ENCODE measurements at places on chromosomes 4 and X. TPM values are rescaled to one million over a fixed set of nuclear protein-coding genes. Genes with fewer than 3 reads are reported as not detected.
A peak's percentile ranks its signal among the peaks of the same experiment; 100 is the strongest.

ARHGAP10 gene
- 9.4 TPM for total RNA-seq

RNF212 gene
- total RNA-seq, result not detected

COL4A6 gene
- total RNA-seq, result 1.5 TPM

GRCh38 chrX:40470830-40471429 is 109.8 kb upstream of the ATP6AP2 start:
- DNase-seq, result no peak

PIM2 gene
- total RNA-seq, result 6.6 TPM

DNA sequence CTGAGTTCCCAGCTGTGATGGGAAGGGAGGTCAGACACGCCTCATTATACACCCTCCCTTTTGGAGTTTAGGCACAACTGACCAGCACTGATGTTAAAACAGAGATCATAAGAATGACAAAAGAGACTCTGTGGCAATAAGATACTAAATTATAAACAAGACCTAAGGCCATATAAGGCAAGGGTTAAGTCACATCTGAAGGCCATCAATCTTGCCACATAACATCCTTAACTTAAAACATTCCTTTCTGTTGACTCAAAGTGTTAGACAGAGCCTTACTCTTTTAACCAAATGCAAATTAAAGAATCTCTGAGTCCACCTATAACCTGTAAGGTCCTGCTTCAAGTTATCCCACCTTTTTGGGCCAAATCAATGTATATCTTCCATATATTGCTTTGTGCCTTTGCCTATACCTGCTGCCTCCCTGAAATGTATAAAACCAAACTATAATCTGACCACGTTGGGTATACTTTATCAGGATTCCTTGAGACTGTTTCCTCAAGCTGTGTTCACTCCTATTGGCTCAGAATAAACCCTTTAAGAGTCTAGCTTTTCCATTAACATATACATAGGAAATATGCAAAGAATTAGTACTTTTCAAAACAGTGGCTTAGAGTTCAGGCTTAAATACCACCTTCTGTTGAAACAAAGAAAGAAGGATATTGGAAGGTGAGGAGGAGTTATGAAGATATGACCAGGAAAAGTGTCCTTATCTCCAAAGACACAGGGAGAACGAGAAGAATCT is 214.4 kb upstream of the PPP1R2C start:
- no peak for DNase-seq

DNA sequence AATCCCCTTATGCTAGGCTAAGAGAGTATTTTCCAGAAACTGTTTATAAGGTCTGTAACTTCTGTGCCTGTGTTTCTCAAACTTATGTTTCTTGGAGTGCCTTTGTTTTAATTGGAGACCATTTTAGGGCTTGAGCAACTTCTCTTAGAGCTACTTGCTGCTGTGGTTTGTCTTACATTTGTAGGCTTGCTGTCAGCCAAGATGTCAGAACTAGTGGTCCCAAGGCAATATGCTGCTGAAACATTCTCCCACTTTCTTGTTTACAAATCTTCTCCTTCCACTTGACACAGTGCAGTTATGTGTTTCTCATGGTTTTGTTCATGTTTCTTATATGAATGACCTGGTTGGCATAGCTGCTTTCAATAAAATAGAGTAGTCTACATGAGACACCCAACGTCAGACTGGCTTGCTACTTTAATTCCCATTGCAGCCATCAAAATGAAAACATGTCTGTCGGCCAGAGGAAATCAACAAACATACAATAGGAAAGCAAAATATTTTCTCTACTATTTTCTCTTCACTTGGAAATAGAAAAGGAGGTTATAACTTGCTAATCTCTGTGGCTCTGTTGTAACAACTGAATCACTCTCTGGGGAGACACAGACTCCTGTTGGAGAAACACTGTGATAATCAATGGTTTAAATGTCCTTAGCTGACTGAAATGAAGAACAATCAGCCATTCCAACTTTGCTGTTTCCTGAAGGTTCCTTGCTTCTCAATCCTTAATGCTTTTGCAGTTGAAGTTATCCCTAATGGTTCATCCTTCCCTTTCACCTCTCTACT is 426.4 kb downstream of the PDGFC start:
- no peak for DNase-seq

GRCh38 chr4:74724979-74725378 is 69.3 kb downstream of the BTC start:
- DNase-seq, result no peak

HTR2C gene
- total RNA-seq, result 0.86 TPM

DNA sequence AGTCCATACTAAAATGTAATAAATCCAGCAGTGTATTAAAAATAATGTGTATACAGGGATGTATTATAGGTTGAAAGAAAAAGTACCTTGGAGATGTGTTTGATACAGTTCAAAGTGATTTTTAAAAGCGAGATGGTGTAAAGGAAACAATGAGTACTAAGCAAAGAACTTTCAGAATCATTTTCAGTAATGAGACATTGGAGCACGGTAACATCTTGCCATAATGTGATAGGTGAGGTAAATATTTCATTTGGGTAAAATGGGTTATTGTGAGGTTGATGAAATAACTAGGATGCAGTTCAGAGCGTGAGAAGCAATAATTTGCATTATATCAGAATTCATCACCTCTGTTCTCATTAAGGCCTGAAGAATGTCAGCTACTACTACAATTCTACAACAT is 25.9 kb downstream of the EIF2S3 start:
- no peak for DNase-seq

GRCh38 chrX:29281078-29281742 is 694.0 kb downstream of the IL1RAPL1 start:
- no peak for DNase-seq

- no peak for DNase-seq
These were observed 73.1 kb downstream of the MAML3 start for GRCh38 chr4:140080883-140081282.

TEX11 gene
- total RNA-seq, result not detected

DNA sequence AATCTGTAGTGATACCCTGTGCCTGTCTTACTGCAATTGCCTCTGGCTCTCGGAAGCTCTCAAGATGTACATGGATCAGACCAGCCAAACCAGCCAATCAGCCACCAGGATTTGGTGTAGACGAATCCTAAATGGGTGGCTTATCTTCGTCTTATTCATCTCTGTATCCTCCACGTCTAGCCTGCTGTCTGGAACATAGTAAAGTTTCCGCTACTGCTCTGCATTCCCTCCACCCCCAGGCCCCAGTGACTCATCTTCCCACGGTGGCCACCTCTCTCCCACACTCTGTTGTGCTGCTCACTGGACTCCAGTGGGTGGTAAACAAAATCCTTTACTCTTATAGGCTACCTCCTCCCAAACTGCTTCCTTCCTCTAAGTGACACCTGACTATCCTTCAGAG is 37.8 kb downstream of the SEPTIN6 start:
- DNase-seq, result peak; percentile 60

MAGEA4 gene
- total RNA-seq, result not detected

DNA sequence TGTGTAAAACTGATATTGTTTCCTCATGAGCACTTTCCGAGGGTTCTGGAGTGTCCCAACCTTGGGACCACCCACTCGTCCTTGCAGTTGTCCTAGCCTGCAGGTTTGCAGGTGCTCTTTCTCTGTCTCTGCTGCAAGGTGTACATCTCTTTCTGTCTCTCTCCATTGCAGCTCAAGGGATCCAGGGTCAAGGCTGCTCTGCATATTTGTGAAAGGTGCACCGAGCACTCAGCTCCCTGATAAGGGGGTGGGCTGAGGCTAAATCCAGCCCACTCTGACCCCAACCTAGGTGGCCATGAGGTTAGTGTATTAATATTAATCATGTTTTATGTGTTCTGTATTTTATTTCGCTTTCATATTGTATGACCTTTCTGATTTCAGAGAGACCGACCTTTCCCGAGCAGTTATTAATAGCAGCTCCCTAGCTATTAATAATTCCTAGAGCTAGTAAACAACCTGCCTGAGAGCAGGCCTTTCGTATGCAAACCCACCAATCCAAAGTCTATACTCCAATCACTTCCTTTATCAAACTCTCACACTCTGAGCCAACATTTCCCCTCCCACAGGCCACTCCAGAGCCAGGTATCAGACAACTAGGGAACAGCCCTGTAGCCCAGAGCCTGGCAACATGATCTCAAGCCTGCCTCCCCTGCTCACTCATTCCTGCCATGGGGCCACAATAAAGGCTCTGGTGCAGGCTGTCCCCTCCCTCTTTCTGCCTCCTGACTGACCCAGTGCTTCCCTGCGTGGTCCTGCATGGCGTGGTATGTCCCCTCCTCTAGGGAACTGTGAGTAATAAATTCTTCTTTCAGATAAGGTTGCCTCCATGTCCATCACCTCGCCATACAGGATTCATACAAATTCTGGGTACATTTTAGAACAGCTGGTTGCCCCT is 73.9 kb downstream of the SLC2A9 start:
- DNase-seq, result no peak

GLRB gene
- total RNA-seq, result 5.0 TPM

EDNRA gene
- total RNA-seq, result 0.11 TPM

PHOX2B gene
- not detected for total RNA-seq

DNA sequence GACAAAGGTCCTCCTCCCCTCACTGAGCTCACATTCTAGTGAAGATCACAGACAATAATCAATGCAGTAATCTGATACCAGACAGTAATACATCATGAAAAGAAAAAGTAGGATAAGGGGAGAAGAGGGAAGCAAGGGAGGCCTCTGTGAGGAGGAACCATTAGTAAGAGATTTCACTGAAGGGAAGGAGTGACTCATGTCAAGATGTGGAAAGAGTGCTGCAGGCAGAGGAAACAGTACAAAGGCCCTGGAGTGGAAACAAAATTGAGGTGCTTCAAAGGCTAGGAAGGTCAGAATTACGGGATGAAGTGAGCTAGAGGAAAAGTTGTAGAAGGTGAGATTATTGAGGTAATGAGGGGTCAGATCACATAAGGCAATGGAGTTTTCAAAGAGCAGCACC is 38.1 kb downstream of the LAMTOR3 start:
- no peak for DNase-seq

SSX4 gene
- not detected for total RNA-seq

DNA sequence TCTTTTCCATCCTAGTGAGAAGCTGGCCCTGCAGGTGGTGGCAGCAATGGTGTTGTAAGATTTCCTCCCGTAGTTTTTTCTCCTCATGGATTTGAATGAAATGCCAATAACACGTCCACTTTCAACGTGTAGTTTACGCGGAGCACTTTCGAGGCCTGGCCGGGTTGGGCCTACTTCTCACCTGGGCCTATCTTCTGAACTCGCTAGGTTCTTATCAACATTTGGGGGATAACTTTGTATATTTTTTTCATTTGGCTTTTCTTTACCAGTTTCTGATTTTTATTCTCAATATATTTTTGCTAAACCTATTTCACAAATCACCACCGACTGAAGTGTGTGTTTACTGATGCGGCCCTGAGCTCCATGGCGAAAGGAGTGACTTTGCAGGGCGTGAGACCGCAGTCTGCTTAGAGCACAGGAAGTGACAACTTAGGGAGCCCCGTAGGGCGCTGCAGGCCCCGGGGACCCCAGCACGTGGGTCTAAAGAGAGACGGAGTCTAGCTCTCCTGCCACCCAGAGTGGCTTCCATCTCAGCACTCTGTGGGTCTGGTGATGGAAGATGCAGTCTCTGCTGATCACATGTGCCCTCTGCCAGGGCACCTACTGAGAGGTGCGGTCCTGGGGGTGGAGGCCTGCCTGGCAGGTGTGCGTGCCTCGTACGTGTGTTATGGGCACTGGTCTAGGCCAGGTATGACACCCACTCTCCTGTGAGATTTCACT is 29.1 kb downstream of the NELFA start:
- DNase-seq, result no peak

DNA sequence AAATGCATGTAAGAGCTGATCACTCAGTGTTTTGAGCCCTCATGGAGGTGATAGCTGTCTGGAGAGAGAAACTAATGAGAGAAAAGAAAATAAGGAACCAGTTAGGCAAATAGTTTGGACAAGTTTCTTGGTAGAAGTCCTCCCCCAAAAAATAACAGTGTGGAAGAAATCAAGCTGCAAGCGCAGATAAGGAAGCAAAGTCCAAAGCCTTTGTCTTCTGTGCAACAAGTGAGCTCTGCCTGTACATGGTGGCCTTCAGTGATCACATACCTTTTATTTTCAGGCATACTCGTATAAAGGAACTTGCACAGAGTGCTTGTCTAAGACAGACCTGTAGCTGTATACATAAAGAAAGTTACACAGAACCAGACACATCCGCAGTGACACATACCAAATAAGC is 2.5 kb upstream of the UGT2A3 start:
- no peak for DNase-seq

GRCh38 chr4:100609810-100610209 is 92.0 kb upstream of the EMCN start:
- no peak for DNase-seq

- no peak for DNase-seq
These were observed 1.5 kb upstream of the SCARB2 start for GRCh38 chr4:76215077-76215476.

AGTR2 gene
- not detected for total RNA-seq

DNA sequence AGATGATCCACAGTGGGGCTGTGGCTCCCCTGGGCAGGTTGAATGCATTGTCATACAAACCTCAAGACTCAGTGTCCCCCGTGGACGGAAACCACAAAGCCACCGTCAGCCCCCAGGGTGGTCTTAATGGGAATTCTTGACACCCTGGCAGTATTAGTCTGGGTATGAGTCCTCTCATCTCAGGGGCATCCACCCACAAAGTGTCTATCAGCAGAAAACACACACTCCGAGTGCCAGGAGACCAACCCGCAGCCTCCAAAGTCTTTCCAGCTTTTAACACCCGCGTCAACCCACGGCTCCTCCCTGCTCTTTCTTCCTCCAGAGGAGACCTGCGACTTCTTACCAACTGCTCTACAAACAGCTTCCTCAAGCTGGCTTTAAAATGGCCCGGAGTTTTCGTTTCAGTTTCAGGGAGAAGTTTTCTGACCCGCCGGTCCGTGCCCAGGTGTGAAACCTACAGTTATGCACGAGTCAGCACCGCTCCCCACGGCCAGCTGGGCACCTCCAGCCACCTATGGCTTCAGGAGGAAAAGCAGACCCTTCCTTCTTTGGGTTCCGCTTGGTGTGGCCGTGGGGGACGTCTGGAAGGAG is 14.4 kb upstream of the ASMTL start:
- no peak for DNase-seq

DNA sequence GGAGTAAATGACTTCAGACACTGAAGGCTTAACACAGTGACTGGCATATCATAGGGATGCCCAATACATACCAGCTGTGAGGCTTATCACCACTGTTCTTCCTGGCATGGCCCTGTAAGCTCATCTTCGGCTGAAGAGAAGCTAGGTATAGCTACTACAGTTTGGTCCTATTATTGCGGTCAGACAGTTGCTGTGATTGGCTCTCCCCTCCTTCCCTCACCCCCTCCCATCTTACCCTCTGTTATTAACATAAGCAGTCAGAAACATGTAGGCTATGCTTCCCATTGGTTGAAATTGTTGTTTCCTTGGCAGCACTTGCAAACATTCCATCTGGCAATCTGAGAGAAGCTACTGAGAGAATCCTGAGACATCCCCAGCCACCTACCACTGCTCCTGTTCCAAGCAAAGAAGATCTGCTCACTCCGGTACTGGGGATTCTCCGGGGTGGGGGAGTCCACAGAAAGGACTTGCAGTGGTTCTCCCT is at the start of gene AKAP14:
Gene AKAP14, plus strand, starts transcription at position 51 of the 484 bp plus-strand sequence. CDS start 7,331 bp downstream, outside the sequence.
- no peak for DNase-seq

GYPE gene
- total RNA-seq, result not detected

MAB21L2 gene
- total RNA-seq, result 2.6 TPM

CYSLTR1 gene
- total RNA-seq, result not detected

GAGE13 gene
- total RNA-seq, result 12.3 TPM
